ENCODE measurements at places on chromosomes 3 and 15. TPM values are rescaled to one million over a fixed set of nuclear protein-coding genes. Genes with fewer than 3 reads are reported as not detected.

DNA sequence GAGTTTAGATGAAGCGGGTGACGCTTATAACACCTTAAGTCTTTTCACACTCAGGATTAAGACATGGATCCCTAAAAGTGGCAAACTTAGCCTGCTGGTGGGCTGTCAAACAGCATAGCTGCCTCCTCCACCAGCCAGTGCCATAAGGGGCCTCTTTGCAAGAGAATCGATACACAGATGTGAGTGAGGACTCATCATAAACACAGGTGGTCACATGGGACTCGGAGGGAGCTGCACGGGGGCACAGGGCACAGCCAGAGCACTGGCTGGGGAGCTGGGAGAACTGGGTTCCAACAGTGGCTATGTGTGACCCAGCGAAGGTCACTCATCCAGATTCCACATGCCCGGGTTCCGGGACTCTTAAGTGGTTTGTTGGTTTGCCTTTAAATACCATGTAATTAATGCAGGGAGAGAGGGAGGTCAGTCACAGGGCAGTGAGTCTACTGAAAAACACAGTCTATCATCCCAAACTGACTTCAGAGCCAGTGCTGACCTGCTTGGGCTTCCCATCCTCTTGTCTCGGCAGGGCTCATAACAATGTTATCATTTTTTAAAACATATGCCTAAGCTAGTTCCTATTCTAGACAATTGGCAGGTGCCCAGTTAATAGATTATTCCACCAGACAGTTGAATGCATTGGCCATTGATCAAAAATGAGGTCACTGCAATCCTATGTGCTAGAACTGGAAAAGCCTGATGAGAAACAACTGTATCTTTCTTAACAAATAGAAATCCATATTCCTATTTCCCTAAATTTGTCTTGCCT, 51.8 kb downstream of the SLC12A8 start:
- no peak for DNase-seq

DNA sequence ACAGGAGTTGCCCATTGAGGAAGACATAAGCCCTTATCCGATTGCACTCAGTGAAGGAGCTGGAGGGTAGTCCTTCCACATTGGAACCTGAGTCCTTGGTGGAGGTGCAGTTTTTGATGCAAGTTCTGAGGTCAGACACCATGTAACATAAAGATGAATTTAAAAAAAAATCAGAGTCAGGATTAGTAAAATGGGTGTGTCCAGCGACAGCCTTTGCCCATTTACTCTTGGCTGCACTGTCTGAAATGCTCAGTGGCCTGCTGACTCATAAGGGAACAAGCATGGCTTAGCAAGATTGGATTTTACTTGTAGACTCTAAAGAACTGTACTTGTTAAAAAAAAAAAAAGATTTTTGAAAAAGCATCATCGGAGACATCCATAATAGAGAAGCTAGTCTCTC, 241.1 kb upstream of the TOPAZ1 start:
- no peak for DNase-seq

- DNase-seq: no peak
Observed at GRCh38 chr3:181756645-181757297, 45.0 kb downstream of the SOX2 start.

- no peak for DNase-seq
Observed at GRCh38 chr3:132911741-132912415, 126.3 kb upstream of the TMEM108 start.

DNA sequence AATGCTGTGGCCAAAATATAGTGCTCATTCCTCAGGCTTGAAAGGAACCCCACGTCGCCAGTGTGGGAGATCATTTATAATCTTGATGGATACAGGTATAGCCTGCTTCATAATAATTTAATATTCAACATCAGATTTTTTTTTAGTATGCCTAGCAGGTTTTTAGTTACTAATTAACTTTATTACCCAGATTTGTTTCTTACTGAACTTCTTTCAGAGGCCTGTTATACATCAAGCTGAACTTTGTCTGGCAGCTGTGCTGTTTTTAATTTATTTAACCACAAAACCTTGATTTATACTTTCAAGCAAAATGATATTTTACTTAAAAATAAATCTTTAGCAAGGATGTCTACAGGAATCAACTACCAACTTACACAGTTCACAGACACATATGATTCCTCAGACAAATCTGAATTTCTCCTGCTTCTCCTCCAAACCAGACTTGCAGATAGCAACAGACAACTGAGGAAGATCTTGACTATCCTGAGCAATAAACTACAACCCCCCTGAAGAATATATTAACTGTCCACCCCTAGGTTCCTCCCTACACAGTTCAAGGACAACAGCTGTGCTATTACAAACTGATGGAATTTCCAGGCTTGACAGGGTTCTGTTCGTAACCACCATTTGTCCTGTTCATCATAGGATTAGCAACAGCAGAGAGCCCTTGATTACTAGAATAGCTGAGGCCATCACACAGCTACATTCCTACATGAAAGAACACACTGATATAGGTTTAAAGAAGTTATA, 610 bp downstream of the MAP4 start:
- peak; percentile 35 for DNase-seq

- no peak for DNase-seq
Observed at GRCh38 chr15:62474021-62474770, 309.1 kb upstream of the C2CD4B start.

GRCh38 chr15:40830884-40831283, 2.4 kb upstream of the PPP1R14D start:
- DNase-seq: no peak

- DNase-seq: no peak
Observed at GRCh38 chr3:128488991-128489673, 3.9 kb downstream of the GATA2 start.

DNA sequence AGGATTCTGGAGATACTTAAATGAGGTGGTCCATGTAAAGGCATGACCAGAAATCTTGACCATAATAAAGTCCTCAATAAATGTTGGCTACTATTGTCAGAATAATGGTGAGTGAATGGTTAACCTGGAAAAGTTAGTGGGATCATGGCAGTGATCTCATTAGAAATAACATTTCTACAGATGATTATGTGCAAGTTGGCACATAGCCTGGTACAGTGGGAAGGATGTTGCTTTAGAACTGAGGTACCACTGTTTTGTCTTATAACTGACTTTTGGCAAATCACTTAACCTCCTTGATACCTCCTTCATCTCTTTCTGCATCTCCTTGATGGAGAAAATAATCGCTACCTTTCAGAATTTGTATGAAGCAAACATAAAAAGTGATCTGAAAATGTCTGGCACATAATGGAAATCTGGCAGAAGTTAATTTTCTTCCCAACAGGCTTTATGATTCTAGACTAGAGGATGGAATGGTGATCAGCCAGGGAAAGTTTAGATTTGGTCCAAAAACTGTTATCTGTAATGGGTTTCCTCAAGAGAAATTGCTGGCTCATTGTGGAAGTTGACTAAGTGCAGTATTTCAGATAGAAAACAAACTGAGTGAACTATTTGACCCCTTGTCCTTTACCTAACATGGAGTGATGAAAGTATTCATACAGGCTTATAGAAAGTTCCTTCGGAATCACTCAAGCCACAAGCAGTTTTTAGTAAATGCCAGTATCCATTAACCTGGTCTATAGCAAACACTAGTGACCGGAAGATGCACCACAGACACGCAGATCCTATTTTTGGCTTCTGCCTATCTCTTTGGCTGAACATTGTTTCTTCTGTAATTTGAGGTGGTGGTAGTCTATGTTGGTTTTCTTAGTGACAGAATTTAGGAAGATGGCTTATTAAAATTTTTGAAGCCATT, 449.6 kb upstream of the TGFBR2 start:
- DNase-seq: no peak

- no peak for DNase-seq
Observed at GRCh38 chr3:195115600-195116406, 155.2 kb downstream of the XXYLT1 start.

DNA sequence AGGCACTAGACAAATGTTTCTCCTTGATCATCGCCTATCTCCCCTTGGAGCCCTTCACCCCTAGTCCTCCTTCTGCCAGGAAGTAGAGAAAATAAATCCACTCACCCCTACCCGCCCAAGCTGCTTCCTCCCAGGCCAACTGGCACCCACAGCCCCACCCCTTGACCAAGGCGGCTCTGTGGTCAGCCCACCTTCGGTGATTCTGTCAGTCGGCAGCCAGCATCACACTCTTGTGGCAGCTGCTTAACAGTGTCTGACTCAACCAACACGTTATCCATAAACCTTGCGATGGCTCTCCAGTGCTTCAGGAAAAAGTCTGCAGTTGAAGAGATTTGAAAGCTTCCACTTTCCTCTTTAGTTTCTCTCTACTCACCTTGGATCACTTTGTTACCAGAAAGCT, 7.6 kb downstream of the SHF start:
- no peak for DNase-seq

DNA sequence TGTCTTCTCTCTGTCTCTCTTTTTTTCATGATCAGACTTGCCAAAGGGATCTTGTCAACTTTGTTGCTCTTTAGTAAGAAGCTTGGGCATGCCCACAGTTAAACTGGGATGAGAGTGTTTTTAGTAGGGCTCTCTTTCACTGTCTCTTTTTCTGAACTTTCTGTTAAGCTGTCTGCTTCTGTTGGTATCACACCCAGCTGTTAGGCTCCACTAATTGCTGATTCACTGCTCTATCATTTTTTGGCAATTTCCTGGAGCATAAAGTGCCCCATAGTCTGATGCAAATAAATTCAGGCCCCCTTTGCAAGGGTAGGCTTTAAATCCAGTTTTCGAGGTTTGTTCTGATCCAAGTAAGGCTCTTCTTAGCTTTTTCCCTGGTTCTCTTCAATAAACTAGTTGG, 360.4 kb upstream of the ADAMTS9 start:
- no peak for DNase-seq

GRCh38 chr3:102577082-102577789, 142.4 kb downstream of the ZPLD1 start:
- no peak for DNase-seq

GRCh38 chr3:180829409-180830405, 82.8 kb upstream of the FXR1 start:
- no peak for DNase-seq

- DNase-seq: no peak
Observed at GRCh38 chr3:24264748-24265158, 229.9 kb downstream of the THRB start.

GRCh38 chr15:81311752-81312464, 12.0 kb downstream of the STARD5 start:
- no peak for DNase-seq

- DNase-seq: peak; percentile 40
Observed at GRCh38 chr3:33883538-33883950, 85.1 kb downstream of the PDCD6IP start.

DNA sequence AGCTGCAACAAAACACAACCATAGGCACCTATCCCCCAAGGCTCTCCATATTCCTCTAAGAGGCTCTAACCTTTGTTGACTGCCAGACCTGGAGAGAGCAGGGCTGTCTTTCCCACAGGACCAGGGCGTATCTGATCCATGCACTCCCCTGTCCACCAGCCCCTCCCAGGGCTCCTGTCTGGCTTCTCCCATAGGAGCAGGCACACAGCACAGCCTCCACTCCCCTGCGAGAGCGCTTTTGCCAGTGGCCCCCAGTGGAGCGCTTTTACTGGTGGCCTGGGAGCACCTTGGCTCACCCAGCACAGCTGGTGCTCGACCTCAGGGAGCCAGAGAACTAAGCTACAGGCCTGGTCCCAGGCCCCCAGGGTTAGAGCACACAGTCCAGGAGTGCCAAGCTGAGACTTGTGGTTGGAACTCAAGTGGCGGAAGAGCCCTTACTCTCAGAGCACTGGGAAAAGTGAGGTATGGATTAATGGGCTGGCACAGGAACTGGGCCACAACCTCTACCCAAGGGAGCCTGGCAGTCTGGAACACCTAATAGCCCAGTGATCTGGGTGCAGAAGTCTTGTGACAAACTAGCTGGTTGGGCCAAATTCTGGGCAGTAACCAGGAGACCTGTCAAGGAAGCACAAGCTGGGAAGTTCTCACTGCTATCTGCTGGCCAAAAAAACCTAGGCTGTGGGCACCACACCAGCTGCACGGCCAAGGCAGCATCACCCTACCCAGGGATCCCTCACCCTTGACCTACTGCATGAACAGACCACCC, 79.6 kb downstream of the PPP2R3A start:
- DNase-seq: no peak

DNA sequence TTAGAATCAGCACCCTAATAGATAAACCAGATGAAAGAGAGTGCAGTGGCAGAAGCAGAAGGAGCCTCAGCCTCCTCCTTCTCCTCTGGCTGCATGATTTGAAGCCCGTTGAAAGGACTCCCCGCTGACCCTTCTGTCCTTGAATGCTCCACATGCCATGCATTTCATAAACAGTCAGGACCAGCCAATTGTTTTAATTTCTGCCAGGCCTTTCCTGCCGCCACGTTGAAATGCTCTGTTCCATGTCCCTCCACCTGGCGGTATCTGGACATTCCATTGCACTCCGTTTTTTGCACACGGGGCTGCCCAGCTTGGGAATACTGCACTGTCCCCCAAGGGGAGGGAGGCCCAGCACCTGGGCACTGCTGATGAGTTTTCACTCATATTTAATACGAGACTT, 35.2 kb upstream of the GLCE start:
- DNase-seq: no peak

DNA sequence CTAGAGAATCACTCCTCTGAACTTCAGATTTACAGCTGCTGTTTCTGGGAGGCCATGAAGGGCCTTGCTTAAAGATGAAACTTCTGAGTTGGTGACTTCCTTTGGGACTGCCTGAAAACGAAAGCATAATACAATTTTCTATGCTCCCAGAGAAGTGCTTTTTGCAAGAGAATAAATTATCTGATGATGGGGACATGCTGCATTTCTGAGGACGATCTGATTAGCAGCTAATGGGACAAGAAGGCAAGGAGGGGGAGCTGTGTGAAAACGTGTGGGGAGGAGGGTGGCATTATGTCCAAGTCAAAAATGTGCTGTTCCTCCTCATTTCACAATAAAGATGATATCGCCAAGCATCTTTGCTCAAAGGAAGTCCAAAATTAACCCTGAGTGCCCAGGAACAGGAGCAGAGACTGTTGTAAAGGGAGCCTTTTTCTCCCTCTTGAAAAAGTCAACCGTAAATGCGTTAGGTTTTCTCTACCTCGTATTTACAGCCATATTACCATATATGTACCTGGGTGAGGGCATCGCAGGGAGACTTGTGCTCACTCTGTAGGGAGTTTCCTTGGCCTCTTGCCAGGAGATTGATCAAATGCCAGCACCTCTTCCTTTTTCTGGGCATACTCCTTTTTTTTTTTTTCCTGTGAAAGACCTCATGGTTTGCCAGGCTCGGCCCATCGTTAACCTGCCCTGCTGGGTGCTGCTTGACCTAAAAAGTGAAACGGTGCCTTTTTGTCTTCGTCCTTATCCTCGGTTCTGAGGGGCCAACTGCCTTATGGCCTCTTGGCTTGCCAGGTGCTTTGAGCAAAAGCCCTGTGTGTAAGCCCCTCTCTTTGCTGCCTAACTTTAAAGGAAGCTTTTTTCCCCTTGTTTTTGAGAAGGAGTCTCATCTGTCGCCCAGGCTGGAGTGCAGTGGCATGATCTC, 11.5 kb downstream of the ITPR1 start:
- no peak for DNase-seq

The ATP2B2 gene
- 0.89 TPM for polyA plus RNA-seq

The CFAP92 gene
- 1.7 TPM for polyA plus RNA-seq

The LMAN1L gene
- polyA plus RNA-seq: not detected

The ABI3BP gene
- polyA plus RNA-seq: 37.5 TPM

The GPR149 gene
- not detected for polyA plus RNA-seq

The GOLGA6L9 gene
- 8.1 TPM for polyA plus RNA-seq

The NR2F2 gene
- 726 TPM for polyA plus RNA-seq

The ONECUT1 gene
- 0.29 TPM for polyA plus RNA-seq

The OR5K1 gene
- not detected for polyA plus RNA-seq

The ADAMTSL3 gene
- 40.2 TPM for polyA plus RNA-seq

The GOLGA6A gene
- 0.33 TPM for polyA plus RNA-seq

The UBAP1L gene
- 4.9 TPM for polyA plus RNA-seq

The LRRIQ4 gene
- polyA plus RNA-seq: 0.17 TPM

The SLCO2A1 gene
- polyA plus RNA-seq: 19.3 TPM

The ALS2CL gene
- 14.1 TPM for polyA plus RNA-seq

The PYGO1 gene
- 22.3 TPM for polyA plus RNA-seq

The CDCP1 gene
- 2.0 TPM for polyA plus RNA-seq
